RPMI7951 (cell line): ENCODE measurements at places on chromosomes 4 and X. TPM values are rescaled to one million over a fixed set of nuclear protein-coding genes. Genes with fewer than 3 reads are reported as not detected.
A peak's percentile ranks its signal among the peaks of the same experiment; 100 is the strongest.

PCDH11X gene
- total RNA-seq = not detected in 2 replicates

FHIP1A gene
- total RNA-seq = 0.20 and 0.36 TPM in 2 replicates

RAB33A gene
- total RNA-seq = 1.6 and 2.0 TPM in 2 replicates

ATOH1 gene
- total RNA-seq = not detected in 2 replicates

LRAT gene
- total RNA-seq = under 0.01 and 0.10 TPM in 2 replicates

SLC9B1 gene
- 0.24 and 0.49 TPM in 2 replicates for total RNA-seq

PNCK gene
- total RNA-seq = not detected in 2 replicates

NEUROG2 gene
- total RNA-seq = 0.12 TPM in 1 of 2 replicates, not detected in the other

TREX2 gene
- total RNA-seq = not detected in 2 replicates

DNA sequence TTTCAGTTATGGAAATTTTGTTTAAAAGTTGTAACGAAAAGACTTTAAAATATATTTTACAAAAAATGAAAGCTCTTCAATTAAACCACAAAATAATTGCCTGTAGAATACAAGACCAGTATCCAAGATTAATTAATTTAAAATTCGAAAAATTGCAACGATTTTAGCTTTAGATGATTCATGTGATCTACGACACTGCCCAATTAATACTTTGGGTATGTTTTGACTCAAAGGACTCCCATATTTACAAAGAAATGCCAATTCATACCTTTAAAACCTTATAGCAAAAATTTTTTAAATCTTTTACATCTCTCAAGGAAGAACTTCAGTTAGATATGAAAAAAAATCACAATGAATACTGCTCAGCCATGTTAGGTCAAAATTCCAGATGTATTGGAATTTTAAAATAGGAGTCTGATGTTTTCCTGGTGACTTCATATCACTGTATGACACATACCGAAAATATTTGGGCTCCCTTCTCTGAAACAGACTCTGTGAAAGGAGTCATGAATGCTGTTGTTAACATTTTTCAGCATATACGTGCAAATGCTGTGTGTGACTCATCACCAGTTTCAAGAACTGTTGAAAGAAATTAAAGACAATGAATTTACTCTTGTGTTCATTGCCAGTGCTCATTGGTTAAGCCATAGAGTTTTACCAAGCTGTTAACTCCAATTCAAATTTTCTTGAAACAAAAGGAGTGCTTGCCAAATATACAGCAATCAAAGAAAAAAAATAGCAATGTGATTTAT, 13.8 kb upstream of the SMS start:
- DNase-seq = peak; percentile 96

GRCh38 chr4:108359130-108359985, 190.6 kb upstream of the LEF1 start:
- no peak for DNase-seq

DNA sequence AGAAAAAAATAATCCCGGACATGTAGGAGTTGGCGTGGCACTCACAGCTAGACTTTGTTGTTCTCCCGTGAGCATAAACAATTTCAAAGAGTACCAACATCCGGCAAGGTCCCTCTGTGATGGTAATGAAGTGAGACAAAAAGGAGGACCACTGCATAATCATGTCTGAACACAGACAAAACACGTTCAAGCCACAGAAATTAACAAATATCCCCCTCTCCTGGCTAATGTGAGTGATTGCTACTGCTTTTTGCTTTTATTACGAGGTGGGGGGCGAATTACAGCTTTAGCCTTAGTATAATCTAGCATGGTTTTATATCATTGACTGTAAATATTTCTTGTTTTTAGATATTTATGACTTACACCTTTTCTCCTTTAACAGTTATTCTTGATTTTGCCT, 118.5 kb downstream of the PLS3 start:
- peak; percentile 36 for DNase-seq

GRCh38 chr4:122722256-122722655, 10.2 kb upstream of the BBS12 start:
- DNase-seq = no peak

DNA sequence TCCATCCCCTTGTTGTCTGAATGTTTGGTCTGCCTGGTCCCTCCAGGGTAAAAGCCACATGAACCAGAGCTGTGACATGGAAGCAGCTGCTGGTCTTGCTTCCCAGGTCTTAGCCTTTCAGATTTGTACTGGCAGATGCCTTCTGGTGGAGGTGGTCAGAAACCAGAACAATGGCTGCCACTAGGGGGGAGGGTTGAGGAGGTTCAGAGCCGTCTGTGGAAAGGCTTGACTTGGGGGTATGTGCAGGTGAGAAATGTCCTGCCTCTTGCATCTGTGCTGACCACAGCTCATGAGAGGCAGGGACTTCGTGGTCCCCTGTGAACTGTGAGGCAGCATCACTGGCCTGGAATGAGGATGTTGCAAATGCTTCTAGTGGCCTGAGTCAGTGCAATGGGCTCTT, 144.2 kb upstream of the WDR1 start:
- no peak for DNase-seq

DNA sequence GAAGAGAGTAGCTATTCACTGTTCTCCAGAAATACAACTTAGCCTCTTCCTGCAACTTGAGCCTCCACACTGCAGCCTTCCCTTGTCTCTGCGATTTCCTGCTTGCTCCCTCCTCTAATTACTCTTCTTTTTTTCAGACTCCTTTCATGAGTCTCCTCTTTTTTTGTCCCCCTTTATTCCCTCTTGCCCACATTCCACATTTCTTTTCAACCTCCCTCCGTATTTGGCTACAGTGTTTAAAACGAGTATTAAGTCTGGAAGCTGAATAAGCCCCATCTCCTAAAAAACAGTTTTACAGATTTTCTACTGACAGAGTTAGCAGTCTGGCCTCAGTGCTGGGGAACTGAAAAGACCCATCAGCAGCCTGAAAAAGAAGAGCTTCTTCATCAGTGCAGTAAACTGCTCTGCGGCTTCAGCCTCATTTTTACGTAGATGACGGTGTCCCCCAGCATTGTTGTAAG, 141.5 kb downstream of the TENM3 start:
- no peak for DNase-seq

GRCh38 chr4:55609393-55609866, 17.4 kb upstream of the PDCL2 start:
- DNase-seq = no peak

GRCh38 chr4:94941706-94942105, 184.0 kb downstream of the BMPR1B start:
- DNase-seq = no peak

DNA sequence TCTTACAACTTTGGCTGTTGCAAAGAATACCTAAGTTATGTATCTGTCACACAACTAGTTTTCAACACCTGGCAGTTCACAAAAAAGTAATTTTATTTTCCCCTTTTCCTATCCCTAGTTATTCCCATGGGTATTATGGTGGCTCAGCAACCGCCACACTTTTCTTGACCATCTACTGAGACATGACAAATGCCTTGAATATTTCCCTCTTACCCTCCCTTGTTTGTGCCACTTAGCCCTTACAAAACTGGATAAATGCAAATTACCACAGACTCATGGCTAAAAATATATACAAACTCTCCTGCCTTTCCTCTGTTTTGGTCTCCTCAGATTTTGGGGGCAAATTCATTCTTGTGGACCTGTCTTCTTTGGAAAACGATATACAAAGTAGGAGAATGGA, 72.1 kb downstream of the AMOT start:
- DNase-seq = no peak

- DNase-seq = peak; percentile 44
Observed at GRCh38 chr4:159267869-159268285, 165.0 kb downstream of the RAPGEF2 start.

DNA sequence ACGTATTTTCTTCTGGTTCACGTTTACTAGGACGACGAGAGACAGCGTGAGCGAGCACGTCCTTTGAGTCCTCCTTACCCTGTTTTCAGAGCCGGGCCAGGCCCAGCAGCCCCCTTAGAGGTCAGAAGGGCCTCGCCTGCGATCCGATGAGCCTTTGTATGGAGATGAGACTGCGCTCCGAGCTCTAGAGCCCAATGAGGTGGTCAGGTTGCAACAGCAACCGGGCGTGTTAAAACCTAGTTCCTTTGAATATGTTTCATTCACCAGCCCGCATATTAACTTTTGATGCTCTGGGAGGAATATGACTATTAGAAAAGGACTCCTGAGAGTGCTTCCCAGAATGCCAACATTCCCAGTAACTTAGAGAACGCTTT, 55.6 kb upstream of the TADA2B start:
- DNase-seq = no peak

DNA sequence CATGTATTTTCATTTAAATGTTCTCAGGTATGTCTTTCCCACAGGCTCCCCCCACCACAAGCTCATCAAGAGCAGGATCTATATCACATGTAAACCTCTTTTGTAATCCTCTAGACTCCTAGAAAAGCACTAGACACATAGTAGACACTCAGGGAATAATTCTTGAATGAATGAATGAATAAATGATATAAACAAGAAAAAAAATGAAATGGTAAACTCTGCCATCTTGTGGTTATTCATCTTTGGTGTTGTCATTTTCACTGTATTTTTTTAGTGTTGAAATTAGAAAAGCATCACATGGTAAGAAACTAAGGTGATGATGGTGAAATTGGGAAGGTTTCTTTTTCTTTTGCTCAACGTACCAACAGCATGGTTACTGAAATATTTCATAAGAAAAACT, 34.2 kb upstream of the C1GALT1C1 start:
- no peak for DNase-seq

DNA sequence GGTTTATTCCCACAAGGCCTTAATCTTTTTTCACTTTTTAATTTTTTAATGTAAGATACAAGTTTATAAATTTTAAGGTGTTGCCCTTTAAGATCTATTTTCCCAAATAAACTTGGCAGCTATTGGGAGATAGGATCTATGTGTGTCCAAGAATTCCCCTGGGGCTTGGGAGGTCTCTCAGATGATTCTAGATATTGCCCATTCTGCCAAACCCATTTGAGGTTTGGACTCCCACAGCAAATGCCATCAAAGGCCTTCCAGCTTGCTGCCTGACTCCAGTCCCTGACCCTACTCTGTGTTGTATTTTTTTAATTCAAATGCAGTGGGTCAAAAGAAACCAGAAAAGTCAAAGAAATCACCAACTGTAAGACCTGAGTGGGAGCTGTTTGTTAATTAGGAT, 120.0 kb upstream of the CHRDL1 start:
- DNase-seq = peak; percentile 85

- DNase-seq = no peak
Observed at GRCh38 chr4:26454961-26455360, 35.3 kb downstream of the CCKAR start.

DNA sequence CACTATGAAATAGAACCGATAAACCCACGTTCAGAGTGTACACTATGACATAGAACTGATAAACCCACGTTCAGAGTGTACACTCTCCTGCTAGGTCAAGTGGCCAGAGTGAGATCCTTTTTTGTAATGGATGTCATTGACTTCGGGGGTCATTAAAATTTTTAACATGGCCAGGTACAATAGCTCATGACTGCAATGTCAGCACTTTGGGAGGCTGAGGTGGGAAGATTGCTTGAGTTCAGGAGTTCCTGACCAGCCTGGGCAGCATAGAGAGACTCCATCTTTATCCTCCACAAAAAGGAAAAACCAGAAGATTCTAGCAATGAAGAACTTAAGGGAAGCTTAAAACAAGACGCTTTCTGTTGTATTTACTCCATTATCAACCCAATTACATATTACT, 439.7 kb upstream of the FRG1 start:
- DNase-seq = no peak

GRCh38 chr4:5157791-5158770, 106.8 kb downstream of the STK32B start:
- no peak for DNase-seq

DNA sequence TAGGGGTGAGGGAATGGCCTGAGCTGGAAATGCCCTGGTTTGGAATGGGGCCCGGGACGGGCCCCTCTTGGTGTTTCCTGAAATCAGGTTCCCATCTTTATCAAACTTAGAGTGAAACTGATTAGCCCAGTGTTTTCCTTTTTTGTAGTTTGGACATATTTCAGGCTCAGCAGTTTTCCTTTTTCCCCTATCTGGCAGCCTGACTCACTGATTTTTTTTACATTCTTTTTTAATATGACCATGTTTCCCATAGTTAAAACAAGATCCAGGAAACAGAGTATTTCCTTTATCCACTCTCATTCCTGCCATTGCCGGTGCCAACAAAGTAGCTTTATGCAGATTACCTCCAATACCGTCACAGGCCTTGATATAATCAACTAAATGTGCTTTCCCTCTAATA, 20.5 kb upstream of the C4orf17 start:
- no peak for DNase-seq

DNA sequence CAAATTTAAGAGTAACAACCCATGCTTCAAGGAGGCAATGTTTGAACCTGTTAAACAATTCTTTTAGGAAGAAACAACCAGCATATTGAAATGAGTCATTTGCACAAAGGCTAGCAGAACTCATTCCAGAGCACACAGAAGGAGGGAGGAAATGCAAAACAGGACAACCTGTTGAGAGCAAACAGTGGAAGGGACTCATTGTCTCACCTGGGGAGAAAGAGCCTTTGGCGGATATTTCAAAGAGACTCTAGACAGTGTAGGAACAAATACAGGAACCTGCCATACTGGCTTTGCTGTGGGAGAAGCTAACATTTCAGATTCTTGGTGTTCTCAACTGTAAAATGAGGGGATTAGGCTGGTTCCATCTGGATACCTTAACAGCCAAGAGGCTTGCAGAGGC, 14.8 kb upstream of the RASGEF1B start:
- DNase-seq = no peak

DNA sequence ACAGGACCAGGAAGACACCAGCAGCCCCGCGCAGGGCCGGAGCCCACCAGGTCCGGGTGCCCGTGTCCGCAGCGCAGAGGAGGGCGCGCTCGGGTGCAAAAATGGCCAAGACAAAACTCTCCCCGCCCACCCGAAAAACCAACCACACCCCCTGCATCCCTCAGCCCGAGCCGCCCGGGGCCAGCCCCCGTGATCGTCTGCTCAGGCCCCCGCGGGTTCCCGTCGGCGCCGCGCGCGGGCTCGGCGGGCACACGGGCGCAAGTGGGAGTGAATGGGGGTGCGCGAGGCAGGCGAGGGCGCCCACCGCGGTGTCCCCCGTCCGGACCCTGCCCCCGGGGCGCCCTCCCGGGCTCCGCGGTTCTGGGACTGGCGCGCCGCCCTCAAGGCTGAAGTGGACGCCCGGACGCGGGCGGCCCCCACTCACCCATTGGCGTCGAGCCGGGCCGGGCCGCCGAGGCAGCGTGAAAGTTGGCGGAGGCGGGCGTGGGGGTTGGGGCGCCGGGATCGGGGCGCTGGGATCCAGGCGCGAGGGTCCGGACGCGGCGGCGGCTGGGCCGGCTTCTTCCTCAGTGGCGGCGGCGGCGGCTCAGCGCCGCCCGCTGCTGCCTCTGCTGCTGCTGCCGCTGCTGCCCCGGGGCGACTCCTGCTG, 393 bp downstream of the SH3KBP1 start:
- no peak for DNase-seq

- no peak for DNase-seq
Observed at GRCh38 chrX:150967786-150968185, 15.3 kb upstream of the HMGB3 start.
